Left lung (tissue), 14 donors: ENCODE measurements at places on chromosomes 1 and 21.
A peak's percentile ranks its signal among the peaks of the same experiment; 100 is the strongest.

- peak; percentile 87 for DNase-seq
These were observed 28.5 kb upstream of the EPS8L3 start for GRCh38 chr1:109792056-109792831.

DNA sequence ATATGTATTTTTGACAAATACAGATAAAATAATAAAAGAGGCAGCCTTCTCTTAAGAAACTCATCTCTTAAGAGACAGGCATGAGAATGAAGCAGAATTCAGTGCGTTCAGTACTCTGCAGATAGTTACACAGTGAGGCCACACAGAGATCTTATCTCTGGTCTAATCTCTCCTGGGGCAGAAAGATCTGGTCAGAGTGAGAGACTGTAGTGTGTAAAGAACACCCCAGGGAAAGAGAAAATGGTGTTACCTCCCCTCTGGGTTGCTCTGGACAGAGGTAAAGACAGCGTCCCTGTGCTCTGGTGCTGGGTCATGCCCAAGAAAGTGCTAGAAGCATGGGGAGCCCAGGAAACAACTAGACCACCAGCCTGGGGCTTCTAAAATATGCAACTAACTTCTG is 216.3 kb downstream of the SIPA1L2 start:
- DNase-seq = no peak

GRCh38 chr21:43622796-43623195 is 36.5 kb downstream of the HSF2BP start:
- no peak for DNase-seq

GRCh38 chr1:76075188-76075489 is 593 bp downstream of the ST6GALNAC3 start:
- DNase-seq = no peak
